Effector CD4-positive, alpha-beta T cell (primary cell): ENCODE measurements at places on chromosomes 7 and 10.

GRCh38 chr10:63267414-63268148 is 134.5 kb downstream of the NRBF2 start:
- DNase-seq = no peak

GRCh38 chr7:117698018-117698417 is 175.2 kb downstream of the CTTNBP2 start:
- no peak for DNase-seq

DNA sequence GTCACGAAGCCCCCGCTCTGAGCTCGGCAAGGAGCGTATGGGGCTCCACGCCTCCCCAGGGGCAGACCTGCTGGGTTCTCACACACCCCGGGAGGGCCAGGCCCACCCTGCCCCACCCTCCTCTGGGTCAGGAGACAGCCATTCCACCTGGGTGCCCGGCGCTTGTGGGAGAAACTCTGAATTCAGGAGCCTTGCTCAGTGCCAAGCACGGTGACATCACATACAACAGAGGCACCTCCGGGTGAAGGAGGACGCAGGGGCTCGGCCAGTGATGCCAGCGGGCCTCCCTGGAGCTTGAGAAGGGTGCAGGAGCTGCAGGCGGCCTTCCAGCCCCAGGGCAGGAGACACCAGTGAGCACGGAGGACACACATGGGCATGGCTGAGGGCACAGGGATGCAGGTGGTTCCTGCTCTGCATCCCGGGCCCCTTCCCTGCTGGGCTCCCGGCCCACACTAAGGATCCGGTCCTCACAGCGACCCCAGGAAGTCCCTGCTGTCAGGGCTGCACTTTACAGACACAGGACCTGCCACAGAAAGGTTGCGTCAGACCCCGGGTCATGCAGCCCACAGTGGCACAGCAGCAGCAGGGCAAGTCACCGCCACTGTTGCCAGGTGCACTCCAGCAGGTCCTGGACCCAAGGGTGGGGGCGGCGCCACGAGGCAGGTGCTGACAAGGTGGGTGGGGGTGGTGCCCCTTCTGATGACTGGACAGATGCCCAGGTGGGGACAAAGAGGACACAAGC is 108.0 kb downstream of the MAD1L1 start:
- no peak for DNase-seq

DNA sequence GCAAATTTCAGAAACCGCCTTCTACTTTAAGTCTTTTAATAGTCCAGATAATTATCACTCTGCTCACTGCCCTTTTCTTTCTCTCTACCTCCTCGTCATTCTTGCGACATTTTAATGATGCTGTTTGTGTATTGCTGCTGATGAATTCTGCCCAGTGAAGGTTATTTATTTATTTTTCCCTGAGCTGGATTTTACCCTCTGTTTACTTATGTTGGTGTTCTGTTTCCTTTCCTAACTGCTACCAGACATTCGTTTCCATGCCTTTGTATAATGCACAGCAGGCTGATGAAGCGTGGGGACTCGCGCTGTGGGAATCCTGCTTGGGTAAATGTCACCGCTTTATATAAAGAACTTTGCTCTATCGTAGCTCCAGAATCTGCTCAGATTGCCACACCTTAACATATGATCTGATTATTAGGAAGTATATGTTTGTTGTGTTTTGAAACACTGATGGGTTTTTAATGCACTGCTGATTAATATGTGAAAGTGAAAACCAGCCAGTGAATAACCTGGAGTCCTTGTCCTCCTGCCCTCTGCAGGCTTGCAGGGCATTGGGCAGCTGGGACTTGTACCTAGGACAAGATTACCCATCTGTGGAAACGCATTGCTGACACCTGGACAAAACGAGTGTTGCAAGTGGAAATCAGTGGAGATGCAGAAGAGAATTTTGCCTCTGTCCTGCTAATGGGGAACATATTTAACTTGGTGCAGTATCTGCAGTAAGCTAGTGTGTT is 291.5 kb downstream of the SDK1 start:
- no peak for DNase-seq

GRCh38 chr10:68553138-68553537 is 7.0 kb upstream of the TET1 start:
- DNase-seq = no peak

GRCh38 chr10:112336556-112337201 is 37.2 kb upstream of the ACSL5 start:
- no peak for DNase-seq

- DNase-seq = no peak
These were observed 15.7 kb downstream of the APBB1IP start for GRCh38 chr10:26453850-26454249.

DNA sequence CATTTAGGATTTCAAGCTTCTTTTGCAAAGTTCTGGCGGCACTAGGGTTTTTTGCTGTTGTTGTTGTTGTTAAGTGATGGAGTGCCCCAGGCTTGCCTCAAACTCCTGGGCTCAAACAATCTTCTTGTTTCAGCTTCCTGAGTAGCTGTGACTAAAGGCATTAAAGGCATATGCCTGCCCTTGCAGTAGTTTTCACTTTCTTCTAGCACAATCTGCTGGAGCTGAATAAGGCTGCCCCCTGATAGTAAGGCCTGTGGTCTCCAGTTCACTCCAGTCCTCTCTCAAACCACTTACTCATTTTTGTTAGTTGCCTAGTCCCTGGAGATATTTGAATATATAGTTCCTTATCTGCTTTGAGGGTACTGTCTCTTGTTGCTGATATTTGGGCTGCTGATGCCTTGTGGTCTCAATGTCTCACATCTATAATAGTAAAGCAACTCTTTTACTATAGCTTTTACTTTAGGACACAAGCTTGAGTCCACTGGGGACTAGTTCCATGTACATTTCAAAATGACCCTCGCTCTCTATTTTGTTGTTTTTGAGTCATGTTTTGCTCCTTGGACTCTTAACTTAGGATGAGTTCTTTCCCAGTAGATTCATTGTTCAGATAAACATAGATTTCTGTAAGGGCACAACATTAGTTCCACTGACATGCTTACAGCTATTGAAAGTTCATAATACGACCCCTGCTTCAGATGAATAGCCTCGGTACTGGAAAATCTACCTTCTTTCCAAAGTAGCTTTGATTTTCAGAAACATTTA is 25.5 kb downstream of the PHF14 start:
- DNase-seq = no peak

- DNase-seq = no peak
These were observed 78.2 kb downstream of the NT5C2 start for GRCh38 chr10:103114876-103115275.

- DNase-seq = no peak
These were observed 21.5 kb downstream of the C10orf53 start for GRCh38 chr10:49700997-49701396.

GRCh38 chr7:150556521-150557138 is 10.6 kb upstream of the GIMAP4 start:
- peak; percentile 6 for DNase-seq

DNA sequence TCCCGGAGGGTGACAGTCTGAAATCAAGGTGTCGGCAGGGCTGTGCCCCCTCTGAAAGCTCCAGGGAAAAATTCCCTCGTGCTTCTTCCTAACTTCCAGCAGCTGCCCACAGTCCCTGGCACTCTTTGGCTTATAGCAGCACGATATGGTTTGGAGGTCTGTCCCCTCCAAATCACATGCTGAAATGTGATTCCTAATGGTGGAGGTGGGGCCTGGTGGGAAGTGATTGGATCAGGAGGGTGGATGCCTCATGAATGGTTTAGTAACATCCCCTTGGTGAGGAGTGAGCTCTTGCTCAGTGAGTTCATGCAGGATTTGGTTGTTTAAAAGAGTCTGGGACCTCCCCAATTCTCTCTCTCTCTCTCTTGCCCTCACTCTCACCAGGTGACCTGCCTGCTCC is 51.1 kb downstream of the GPAM start:
- no peak for DNase-seq

- DNase-seq = no peak
These were observed 51.4 kb upstream of the AMPH start for GRCh38 chr7:38682606-38683005.

- no peak for DNase-seq
These were observed 98.8 kb downstream of the OAT start for GRCh38 chr10:124319926-124320391.

DNA sequence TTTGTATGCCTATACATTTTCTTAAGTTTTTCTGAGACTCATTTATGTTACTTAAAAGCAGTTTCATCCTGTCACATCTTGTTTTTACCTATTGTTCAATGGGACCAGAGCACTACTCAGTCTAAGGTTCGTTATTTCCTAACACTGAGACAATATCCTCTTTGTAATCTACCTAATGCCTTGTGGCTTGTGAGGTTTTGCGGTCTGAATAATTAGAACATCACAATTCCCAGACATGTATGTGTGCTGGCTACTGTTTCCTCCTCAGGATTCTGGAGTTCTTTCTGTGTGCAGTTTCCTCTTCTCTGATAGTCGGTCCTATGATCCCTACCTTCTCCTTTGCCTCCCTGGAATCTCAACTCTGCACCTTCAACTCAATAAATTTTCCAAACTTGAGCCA is 620.2 kb downstream of the ANKRD7 start:
- no peak for DNase-seq

DNA sequence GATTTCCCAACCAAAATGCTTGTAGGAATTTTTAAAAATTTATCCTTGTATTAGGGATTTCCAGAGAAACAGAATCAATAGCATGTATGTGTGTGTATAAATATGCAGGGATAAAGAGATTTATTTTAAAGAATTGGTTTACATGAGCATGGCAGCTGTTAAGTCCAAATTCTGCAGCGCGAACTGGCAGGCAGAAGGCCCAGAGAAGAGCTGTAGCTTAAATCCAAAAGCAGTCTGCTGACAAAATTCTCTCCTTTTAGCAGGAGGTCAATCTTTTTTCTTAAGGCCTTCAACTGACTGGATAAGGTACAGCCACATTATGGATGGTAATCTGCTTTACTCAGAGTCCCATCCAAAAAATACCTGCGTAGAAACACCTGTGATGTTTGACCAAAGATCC is 42.0 kb downstream of the PRR15 start:
- DNase-seq = no peak

- no peak for DNase-seq
These were observed 26.0 kb downstream of the CYTH3 start for GRCh38 chr7:6246251-6246917.

DNA sequence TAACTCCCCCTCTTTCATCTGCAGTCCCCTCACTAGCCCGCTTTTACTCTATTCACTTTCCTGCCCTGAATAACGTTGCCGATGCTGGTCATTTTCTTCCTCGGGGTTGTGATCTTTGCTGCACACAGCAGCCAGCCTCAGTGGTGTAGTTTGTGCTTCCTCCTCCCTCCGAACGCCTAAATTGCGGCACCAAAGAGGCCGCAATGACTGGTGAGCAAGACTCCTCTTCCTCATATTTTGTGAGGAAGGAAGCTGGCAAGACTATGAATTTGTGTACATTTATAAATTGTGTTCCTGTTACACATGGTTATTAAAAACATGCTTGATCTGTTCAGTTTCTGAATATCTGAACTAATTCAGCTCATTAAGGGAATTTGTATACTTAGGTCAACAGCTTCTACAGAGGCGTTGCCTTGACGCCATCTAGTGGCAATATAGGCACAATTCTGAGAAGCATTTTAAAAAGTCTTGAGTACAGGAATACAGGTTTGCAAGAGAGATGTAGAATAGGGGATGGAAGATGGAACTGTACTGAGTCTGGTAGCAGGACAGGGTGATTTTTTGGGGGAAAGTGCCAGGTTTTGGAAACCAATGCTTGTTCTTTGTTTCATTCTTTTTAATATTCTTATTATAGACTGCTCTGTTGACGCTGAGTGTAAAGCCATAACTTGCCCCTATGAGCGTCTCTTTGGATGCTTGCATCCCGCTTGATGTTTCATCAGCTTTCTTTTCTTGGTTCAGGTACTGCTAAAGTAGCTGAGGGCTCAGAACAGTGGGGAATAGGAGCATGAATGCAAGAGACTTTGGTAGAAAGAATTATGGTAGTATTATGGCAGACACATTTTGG is 4.1 kb upstream of the TAS2R5 start:
- DNase-seq = peak; percentile 10

DNA sequence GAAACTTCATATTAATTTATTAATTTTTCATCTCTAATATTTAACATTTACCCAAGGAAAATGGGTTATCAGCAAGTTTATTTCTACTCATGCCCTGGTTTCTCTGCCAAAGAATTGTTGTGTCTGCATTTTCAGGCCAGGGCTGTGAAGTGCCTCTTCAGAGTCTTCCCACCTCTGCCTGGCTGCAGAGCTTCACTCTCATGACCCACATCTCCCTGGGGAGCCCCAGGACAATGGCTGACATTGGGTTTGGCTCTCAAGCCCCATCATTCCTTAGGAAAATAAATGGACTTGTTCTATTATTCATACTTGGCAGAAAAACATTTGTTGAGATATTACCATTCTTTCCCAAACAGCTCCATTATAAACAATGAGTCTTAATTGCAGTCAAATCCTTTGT is 30.3 kb downstream of the CACNA2D1 start:
- DNase-seq = no peak
